ENCODE measurements at places on chromosomes 7 and 10.
A peak's percentile ranks its signal among the peaks of the same experiment; 100 is the strongest.

DNA sequence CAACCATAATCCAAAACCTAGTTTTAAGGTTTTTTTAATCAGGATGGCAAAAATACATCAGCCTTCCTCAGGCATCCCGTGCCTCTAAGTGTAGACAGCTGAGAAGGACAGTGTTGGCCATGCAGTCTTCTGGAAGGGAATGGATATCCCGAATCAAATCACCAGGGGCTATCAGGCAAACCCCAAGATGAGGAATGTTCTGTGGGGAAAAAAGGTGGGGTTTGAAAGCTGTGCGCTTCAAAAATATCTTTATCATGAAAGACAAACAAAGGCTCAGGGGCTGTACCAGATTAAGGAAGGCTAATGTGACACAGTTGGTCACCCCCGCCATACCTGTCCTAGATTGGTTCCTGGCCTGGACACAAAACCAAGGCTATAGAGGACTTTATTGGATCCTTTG, 5.4 kb downstream of the TMEM273 start:
- DNase-seq, result no peak

DNA sequence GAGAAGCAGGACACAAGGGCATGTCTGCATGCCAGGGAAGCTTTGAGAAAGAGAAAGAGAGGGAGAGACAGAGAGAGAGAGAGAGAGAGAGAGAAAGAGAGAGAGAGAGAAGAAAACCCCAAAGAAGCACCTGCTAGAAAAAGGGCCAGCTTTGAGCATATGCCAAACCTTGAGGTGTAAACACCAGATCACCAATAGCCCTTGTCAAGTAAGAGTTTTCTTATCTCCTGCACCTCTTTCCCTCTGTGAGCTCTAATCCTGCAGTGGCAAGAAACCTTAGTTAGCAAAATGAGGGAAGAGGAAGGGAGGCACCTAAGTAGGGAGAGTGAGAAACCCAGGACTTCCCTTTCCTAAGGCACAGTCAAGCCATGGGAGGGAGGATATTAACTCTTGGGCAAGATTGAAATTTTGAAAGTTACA, 11.3 kb upstream of the TRDMT1 start:
- DNase-seq, result no peak

GRCh38 chr10:5135581-5135980, 41.4 kb downstream of the AKR1C3 start:
- no peak for DNase-seq

DNA sequence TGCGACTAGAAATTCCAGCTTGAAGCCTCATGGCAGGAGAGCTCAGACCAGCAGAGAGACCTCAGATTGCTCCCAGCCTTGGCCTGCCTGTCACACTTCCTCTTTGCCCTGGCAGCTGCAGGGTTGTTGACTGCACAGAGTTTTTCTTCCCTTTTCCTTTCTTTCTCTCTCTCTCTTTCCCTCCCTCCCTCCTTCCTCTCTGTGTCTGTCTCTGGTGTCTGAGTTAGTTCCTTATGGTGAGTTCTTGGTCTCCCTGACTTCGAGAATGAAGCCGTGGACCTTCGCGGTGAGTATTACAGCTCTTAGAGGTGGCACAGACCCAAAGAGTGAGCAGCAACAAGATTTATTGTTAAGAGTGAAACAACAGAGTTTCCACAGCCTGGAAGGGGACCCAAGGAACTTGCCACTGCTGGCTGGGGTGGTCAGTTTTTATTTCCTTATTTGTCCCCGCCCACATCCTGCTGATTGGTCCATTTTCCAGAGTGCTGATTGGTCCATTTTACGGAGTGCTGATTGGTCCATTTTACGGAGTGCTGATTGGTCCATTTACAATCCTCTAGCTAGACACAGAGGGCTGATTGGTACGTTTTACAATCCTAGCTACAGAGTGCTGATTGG, 266.3 kb downstream of the RPS24 start:
- DNase-seq, result no peak

GRCh38 chr10:105328503-105329133, 687.5 kb downstream of the SORCS3 start:
- peak; percentile 76 for DNase-seq

- peak; percentile 19 for DNase-seq
Measured at GRCh38 chr7:123054357-123055133, 59.0 kb upstream of the TAS2R16 start.

- no peak for DNase-seq
Measured at GRCh38 chr10:12107781-12108180, 21.7 kb upstream of the SEC61A2 start.

DNA sequence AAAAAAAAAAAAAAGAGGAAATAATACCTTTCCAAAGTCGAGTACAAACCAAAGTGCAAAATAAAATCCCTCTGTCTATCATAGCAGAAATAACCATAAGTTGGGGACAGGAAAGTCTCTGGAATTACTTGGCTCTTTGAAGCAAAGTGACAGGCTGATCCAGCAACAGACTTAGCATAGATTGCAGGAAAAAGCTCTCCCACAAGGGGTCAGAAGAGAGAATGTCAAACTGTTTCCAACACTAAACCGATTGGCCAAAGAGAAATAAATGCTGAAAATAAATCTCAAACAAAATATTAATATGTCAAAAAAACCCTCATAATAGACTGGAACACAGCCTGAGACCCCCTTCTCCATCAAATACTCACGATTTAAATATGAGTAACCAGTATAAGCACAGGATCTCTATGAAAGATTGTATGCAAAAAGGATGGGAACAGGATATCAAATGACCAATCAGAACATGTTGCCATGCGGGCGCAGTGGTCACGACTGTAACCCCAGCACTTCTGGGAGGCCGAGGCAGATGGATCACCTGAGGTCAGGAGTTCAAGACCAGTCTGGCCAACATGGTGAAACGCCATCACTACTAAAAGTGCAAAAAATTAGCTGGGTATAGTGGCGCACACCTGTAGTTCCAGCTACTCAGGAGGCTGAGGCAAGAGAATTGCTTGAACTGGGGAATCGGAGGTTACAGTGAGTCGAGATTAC, 1000.7 kb upstream of the LRRN3 start:
- DNase-seq, result no peak

GRCh38 chr10:42482411-42482810, 156.0 kb downstream of the ZNF33B start:
- DNase-seq, result no peak

DNA sequence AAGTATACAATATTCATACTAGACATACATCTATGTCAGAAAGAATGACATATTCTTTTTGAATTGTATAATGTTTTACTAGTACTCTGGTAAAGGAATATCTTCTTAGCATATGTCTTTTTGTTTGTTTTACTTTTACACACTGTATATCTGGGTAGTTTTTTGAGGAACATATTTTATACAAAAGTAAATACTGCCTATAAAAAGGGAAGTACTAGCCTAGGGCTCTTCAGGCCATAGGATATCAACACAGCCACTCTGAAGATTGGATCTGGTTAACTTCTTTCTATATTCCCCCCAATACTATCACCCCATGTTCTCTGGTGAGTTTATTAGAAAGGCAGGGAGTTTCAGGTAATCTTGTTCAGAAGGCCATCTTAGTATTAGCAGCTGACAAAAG, 134.6 kb downstream of the ZNF438 start:
- DNase-seq, result no peak

DNA sequence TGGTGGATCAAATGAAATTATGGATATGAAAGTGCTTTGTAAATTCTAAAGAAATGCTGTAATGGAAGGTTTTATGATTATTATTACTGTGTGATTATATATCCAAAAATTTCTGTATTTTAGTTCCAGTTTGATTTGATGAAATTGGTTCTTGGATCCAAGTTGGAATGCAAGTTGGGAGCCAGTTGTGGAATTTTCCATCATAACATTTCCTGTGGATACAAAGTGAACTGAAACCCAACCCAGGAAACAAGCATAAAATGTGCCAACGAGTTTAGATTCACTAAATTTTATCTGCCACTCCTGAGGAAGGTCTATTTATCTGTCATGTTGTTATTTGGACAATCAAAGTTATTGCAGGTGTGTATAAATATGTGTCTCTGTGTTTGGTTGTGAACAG, 131.4 kb upstream of the MDFIC start:
- no peak for DNase-seq

- DNase-seq, result no peak
Measured at GRCh38 chr7:76997381-76998284, 34.5 kb downstream of the SPDYE17 start.

DNA sequence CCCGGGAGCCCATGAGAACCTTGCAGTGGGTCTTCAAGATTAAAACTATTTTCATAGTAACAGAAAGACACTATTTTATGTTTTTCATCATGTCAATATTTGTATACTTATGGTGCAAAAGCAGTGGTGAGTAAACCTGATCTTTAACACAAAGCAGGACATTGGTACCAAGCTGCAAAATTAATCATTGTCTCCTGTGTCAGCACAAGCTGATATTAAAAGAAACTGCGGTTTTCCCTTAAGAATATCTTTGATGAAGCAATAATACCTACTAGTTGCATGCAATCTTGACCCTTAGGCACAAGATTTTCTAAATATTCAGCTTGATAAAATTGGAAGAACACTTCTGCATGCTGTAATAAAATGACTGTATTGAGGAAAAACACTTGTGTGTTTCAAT, 121.7 kb downstream of the MDFIC start:
- DNase-seq, result no peak

GRCh38 chr10:93436591-93437085, 45.5 kb downstream of the MYOF start:
- no peak for DNase-seq

- DNase-seq, result no peak
Measured at GRCh38 chr10:131013281-131013912, 298.1 kb downstream of the TCERG1L start.

- DNase-seq, result peak; percentile 16
Measured at GRCh38 chr7:151451626-151452571, 12.0 kb upstream of the CRYGN start.

- no peak for DNase-seq
Measured at GRCh38 chr7:132739271-132739955, 163.1 kb upstream of the PLXNA4 start.

GRCh38 chr10:82411416-82411815, 536.4 kb downstream of the NRG3 start:
- no peak for DNase-seq
